ENCODE measurements at places on chromosomes 2 and 18.

- no peak for DNase-seq
These were observed 282.9 kb upstream of the TNP1 start for GRCh38 chr2:217142649-217143266.

- no peak for DNase-seq
These were observed 4.0 kb upstream of the SLC35F5 start for GRCh38 chr2:113760400-113760799.

GRCh38 chr2:65746931-65747675, 314.7 kb upstream of the SPRED2 start:
- no peak for DNase-seq

GRCh38 chr2:144354953-144355352, 165.0 kb downstream of the ZEB2 start:
- no peak for DNase-seq

GRCh38 chr2:15664273-15665066, 72.8 kb downstream of the DDX1 start:
- DNase-seq: no peak

GRCh38 chr2:21772624-21773023, 648.9 kb downstream of the TDRD15 start:
- DNase-seq: no peak

DNA sequence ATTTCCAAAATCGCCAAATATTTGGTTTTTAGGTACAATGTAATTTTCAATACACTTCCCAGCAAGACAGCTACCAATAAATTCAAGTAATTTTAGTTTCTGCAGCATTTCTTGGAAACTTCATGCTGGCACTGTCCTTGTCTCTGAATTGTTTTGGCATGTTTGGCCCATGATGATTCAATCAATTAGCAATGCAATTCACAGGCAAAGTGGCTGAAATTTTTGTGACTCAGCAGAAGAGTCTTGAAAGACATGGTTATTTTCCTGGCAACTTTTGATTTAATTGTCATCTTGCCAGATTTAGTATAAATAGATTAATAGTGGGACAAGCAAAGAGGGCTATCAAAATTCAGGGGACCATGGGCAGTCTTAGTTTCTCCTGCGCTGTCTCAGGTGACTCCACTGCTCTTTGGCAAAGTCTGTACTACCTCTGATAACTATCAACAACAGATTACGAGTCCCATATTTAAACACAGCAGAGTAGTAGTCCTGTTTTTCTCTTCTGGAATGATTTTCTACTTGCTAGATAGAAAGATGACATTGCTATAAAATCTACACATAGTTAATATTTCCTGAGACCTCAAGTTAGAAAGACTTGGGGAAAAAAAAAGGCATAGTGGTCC, 88.9 kb upstream of the CYP26B1 start:
- no peak for DNase-seq

GRCh38 chr2:120108049-120108448, 95.2 kb downstream of the EPB41L5 start:
- DNase-seq: no peak

DNA sequence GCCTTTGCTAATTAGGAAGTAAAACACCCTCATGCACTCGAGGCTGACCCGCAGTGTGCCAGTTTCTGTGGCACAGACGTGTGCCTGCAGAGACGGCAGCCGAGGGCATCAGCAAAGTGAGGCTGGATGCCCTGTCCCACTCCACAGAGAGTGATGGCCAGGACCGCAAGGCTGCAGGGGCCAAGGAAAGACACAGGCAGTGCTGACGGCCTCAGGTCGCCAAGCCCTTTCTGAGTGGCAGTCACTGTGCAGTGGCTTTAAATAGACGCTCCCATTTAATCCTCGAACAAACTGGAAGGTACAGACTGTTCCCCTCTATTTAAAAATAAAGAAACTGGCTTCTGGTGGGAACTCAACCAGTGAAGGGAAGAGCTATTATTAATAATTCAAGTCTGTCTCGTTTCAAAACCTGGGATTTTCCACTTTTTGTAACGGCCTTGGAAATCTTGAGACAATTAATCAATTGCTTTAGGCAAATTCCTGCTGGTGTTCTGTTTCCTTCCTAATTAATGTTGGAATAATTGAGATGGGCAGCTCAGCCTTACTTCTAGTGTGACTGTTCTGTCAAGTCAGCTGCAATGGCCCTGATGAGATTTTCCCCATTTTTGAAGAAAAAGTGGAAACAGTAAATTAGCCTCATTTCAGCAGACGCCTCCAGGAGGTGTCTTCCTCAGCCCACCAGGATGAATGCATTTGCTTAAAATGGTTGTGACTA, 644.6 kb upstream of the RAB6C start:
- DNase-seq: no peak

DNA sequence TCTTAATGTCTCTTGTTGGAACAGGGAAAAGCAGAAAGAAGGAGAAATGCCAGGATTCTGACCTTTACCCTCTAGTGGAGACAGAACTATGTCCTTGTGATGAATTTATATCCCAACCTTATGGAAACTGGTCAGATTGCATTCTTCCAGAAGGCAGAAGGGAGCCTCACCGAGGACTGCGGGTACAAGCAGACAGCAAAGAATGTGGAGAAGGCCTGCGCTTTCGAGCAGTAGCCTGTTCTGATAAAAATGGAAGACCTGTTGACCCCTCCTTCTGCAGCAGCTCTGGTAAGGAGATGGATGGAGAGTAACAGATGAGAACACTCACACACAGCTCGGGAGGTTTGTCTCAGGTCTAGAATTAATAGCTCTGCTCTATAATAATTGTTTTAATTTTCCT, 552.7 kb upstream of the HNMT start:
- no peak for DNase-seq

GRCh38 chr2:111694700-111695101, 189.3 kb downstream of the ANAPC1 start:
- no peak for DNase-seq

GRCh38 chr2:218327451-218328210, 29.0 kb upstream of the CATIP start:
- DNase-seq: no peak

GRCh38 chr18:63378919-63379638, 12.1 kb upstream of the KDSR start:
- no peak for DNase-seq

GRCh38 chr2:235824331-235824730, 330.5 kb downstream of the AGAP1 start:
- DNase-seq: no peak

DNA sequence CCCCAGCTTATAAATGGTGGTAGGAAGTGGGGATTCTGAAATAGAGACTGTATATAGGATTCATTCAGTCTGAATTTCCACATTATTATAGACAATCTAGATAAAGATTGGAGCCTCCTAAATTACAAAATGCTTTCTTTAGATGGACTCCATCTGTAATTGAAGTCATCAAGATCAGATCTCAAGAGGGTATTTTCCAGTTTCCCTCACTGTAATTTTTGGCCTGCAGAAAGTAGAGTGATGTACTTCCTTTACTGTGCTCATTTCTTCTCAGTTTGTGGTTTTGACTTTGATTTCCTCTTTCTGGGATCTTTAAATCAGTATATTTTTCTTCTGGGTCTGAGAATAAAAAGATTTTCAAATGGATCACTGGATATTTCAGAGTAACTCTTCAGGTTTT, 7.2 kb downstream of the BABAM2 start:
- DNase-seq: no peak

DNA sequence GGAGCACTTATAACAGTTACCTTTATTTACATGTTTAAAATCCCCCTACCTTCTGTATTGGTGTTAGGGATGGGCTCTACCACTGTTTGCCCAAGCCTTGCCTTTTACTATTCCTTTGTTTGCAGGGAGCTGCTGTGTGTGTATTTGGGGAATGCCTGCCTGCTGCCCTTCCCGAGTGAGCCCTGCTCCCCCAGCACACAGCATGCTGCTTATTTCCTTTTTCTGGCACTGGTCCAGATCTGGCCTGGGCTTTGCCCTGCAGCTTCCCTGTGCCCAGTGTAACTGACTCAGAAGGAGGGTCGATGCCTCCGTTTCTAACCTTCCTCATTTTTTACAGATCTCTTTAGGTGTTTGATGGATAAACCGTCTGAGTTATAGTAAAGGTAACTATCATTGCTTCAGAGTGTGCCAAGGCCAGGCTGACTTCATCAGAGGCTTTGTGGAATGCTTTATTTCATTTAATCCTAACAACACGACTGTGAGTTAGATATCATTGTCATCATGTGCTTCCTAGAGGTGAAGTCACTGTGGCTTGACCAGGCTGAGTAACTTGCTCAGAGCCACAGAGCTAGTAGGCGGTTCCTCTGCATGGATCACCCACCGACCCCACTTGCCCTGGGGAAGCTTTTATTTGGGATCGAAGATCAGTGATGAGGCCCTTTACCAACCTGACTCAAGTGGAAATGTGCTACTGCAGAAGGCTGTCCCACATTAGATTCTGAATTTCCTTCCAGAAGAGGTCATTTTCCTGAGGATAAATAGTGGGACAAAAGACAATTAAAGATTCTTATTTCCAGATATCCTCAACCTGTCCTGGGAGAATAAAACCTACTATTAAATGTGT, 238.8 kb downstream of the ZNF407 start:
- peak; percentile 30 for DNase-seq

DNA sequence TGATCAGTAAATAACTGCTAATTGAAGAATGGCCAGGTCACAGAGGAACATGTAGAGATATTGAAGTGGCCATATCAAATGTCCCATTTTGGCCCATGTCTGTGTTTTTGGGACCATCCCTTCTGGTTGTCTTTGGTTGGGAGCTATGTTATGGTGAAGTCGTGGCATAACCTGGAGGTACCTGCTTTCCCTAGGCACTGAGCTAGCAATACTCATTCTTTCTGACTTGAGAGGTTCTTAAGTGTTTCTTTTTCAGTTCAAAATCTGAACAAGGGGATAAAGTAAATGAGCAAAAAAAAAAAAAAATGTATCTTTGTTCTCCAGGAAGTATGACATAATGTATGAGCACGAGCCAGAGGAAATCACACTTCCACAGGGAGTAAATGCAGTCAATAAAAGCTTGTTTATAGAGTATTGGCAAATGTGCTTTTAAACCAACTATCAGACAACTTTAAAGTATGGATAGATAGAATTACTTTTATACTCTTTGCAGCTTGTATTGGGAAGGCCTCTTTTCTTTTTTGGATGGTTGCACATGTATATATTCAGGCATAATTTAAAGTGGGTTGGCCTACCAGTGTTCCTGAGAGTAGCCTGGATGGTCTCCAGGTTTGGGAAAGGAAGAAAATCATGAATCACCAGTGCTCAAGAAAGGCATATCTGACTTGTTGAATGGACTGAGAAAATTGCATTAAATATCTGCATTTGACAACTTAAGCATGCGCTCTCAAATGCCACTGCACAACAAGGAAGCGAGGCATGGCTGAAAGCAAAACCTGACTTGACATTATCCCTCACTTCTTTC, 125.0 kb downstream of the SPHKAP start:
- DNase-seq: no peak

- no peak for DNase-seq
These were observed 11.9 kb downstream of the NPAS2 start for GRCh38 chr2:100831831-100832230.

- DNase-seq: no peak
These were observed 134.0 kb downstream of the GALNT14 start for GRCh38 chr2:31004257-31004656.

DNA sequence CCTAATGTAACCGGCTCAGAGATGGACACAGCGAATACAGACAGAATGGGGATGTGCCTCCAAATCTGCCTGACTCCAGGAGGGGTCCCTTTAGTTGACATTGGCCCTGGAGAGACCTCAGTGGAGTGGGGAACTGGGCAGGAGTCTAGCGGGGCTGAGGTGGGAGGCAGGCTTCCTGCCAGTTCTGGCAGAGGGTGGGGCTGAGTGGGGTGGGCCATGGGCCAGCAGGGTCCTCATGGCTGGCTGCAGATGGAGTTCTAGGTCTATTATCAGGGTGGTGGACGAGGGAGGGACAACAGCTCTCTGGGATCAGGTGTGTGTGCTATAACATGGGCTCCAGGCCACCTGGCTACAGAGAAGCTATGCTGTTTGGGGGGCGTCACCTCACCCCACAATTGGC, 21.1 kb downstream of the PROC start:
- DNase-seq: no peak

DNA sequence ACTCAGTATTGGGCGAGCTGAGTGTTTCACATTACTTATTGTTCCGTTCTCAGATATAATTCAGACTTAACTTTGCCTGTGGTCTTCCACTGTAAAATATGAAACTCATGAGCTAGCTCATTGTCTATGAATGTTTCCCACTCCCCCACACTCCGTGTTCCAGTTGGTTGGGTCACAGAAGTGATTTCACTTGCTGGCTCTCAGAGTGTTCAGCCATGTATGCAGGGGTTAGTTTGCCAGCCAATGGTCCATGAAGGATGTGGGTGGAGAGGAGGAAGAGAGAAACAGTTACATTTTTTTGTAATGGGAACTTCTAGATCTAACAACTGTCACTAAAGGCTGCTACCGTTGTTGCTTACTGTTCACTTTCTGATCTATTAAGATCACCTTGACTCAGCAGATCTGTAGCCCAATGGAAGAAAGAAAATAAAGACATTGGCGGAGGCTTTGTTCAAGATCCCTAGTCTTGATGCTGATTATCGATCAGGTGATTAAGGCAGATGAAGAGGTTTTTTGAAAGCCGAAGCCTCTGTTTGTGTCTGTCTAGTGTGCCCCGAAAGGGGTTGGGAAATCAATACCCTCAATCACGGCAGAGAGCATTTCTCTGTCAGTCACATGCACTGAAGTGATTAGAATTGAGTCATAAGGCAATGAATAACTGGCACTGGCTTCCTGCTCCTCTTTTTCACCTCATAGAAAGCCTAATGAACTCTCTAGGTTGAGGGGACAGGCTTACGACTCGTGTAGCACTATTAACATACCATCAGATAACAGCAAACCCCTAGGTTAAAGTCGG, 279.7 kb upstream of the FIGN start:
- DNase-seq: no peak

DNA sequence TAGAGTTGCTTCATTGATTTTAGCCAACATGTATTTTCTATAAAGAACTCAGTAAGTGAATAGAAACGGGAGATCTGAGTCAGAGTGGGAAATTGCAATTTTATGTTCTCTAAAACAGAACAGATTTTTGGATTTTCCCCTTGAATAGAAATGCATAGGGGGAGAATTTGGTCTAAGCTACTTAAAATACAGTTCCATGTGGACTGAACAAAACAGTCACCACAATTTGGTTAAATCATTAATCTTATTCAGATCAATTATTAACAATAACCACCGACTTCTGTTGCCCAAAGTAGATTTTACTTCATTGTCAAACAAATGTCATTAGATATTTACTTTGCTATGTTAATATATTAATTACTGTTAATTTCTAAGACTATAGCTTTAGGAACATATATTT, 107.7 kb downstream of the SCG2 start:
- no peak for DNase-seq

GRCh38 chr2:95328358-95329125, 31.4 kb downstream of the KCNIP3 start:
- DNase-seq: no peak

DNA sequence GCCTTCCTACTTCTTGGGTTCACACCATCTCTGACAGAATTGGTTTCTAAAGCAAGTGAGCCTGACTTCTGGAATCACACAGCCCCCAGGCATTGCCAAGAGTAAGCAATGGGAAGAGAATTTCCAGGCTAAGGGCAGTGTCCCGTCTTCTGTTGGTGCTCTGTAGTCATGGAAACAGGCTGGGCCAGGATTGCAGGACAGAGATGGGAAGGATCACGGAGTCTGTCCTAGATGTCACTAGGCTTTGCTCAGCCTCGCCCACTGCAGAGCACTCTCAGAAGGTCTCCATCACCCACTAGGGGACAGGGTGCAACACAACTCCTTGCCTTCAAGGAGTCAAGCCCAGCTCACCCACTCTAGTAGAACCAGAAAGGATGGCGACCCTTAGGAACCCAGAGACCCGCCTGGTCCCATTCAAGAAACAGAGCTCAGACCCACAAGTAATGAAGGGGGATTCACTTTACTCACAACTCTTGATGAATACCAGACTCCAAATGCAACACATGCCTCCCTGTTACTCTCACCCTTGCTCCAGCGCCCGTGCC, 48.6 kb upstream of the TEX51 start:
- no peak for DNase-seq
